ENCODE measurements at places on chromosomes 1 and 21. TPM values are rescaled to one million over a fixed set of nuclear protein-coding genes. Genes with fewer than 3 reads are reported as not detected.

TMEM59 gene
- total RNA-seq: 278 TPM

CR1 gene
- total RNA-seq: not detected

LCE2A gene
- not detected for total RNA-seq

S100A7 gene
- not detected for total RNA-seq

ICOSLG gene
- not detected for total RNA-seq

KMO gene
- not detected for total RNA-seq

ANGPTL3 gene
- total RNA-seq: under 0.01 TPM

APCS gene
- not detected for total RNA-seq

NTMT2 gene
- not detected for total RNA-seq

C4BPA gene
- total RNA-seq: not detected

Measured in fibroblast of the aortic adventitia (primary cell).